Stimulated activated naive CD4-positive, alpha-beta T cell treated with Interleukin-2 at 50 U/mL for 16 hours (primary cell): ENCODE measurements at places on chromosomes 16 and 17.

- DNase-seq: no peak
These were observed 249.3 kb downstream of the CEP112 start for GRCh38 chr17:65942592-65942991.

DNA sequence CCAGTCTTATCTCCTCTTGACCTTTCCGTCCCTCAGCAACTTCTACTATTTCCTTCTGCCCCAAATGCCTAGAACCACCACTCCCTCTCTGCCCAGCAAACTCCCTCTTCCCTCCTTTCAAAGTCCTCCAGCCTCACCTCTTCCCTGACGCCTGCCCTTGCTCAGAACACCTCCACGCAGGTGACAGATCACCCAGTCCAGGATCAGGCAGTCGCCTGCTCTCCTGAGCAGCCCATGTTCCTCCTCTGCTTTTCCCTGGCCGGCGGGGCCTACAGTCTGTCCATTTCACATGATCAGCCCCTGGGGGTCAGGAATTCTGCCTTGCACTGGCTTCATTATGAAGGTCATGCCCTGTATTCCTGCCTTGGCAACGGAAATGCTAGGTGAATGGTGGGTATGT is 422 bp downstream of the CD300LF start:
- DNase-seq: no peak

GRCh38 chr17:41734949-41735313 is 488 bp upstream of the HAP1 start:
- DNase-seq: no peak

- peak; percentile 99 for DNase-seq
These were observed at the start of gene MARF1 for GRCh38 chr16:15643048-15643945. Gene MARF1, minus strand, starts transcription at chr16:15643154. Its CDS starts 3,921 bp downstream, at chr16:15639233.

DNA sequence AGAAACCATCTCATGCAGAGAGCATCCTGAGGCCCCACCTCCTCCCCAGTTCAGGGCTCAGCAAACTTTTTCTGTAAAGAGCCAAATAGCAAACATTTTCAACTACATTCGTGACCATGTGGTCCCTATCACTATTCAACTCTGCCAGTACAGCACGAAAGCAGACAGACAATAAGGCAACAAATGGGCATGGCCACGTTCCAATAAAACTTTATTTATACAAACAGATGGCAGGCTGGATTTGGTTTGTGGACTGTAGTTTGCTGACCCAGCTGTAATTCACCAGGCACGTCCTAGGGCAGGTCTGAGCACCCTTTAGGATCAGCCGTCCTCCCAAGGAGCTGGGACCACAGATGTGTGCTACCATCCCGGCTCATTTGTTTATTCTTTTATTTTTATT is 27.1 kb upstream of the GPRC5C start:
- no peak for DNase-seq

DNA sequence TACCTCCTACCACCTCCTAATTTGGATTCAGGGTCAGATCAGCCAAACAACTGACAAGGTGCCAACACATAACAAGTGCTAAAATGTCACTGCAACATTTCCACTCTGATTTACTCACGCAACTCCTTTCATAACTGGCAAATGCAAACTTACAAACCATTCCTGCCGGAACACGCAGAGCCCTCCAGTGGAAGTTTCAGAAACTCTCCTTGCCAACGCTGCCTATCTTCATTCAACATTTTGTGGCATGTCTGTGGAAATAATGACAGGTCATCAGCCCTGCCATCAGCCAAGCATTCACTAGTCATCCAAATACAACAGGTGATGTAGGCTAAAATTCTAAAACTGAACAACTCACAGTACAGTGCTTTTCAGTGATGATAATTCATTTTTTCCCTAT is 37.7 kb upstream of the OR3A1 start:
- no peak for DNase-seq

GRCh38 chr17:49079840-49080663 is 52.5 kb upstream of the B4GALNT2 start:
- no peak for DNase-seq

GRCh38 chr17:47810200-47810821 is 11.3 kb downstream of the OSBPL7 start:
- no peak for DNase-seq

DNA sequence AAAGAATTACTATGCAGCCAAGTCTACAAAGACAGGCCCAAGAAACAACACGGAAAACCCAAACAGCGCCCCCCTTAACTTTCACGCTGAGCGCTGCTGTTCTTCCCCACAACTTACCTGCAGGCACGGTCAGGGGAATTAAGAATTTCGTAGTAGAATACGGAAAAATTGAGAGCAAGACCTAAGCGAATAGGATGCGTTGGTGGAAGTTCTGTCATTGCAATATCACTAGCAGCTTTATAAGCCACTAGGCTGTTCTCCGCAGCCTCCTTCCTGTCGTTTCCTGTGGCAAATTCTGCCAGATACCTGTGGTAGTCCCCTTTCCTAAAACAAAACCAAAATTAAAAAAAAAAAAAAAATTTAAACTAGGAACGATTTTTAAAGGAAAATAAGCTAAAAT is 39.0 kb downstream of the YWHAE start:
- DNase-seq: peak; percentile 11

DNA sequence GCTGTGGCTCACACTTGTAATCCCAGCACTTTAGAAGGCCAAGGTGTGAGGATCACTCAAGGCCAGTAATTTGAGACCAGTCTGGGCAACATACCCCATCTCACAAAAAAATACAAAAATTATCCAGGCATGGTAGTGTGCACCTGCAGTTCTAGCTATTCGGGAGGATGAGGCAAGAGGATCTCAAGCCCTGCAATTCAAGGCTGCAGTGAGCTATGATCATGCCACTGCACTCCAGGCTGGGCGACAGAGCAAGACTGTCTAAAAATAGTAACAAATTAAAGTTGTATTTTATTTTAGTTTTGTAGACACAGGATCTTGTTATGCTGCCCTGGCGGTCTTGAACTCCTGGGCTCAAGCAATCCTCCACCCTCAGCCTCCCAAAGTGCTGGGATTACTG is 18.2 kb downstream of the USP31 start:
- no peak for DNase-seq

GRCh38 chr17:29683481-29683880 is 60.8 kb upstream of the CORO6 start:
- no peak for DNase-seq

DNA sequence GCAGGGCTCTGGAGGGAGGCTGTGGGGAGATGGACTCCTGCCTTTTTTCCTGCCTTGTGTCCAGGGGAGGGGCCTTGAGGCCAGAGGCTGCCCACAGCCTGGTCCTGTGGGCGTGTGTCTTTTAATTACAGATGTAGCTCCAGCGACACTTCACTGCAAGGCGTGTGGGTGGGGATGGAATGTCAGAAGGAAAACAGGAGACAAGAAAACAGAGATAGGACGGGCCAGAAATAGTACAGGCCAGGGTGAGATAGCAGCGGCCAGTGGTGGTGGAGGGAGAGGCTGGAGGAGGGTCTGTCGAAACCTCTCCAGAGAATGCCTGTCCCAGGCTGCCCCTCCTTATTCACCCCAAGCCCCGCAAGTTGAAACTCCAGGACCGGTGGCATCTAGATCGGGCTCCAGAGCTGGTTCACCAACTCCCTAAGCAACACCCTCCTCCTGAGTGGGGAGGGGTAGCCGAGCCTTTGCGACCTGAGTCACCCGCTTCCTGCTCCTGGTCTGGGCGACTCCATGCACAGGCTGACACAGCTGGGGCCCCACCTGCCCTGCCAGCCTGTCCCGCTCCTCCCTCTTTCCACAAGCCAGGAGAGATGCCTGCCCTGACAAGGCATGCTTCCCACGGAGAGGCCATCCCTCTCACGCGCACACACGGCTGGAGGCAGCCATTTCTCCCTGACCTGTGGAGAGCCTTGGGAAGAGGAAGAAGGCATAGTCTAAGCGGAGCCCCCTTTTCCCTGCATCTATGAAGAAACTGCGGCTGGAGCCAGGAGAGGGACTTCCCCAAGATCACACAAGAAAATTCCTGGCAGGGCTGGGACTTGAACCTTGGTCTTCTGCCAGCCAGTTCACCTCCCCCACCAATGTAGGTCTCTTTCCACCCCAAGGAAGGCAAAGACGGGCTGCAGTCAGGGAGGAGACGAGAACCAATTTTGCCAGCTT is 6.6 kb upstream of the JUP start:
- no peak for DNase-seq

DNA sequence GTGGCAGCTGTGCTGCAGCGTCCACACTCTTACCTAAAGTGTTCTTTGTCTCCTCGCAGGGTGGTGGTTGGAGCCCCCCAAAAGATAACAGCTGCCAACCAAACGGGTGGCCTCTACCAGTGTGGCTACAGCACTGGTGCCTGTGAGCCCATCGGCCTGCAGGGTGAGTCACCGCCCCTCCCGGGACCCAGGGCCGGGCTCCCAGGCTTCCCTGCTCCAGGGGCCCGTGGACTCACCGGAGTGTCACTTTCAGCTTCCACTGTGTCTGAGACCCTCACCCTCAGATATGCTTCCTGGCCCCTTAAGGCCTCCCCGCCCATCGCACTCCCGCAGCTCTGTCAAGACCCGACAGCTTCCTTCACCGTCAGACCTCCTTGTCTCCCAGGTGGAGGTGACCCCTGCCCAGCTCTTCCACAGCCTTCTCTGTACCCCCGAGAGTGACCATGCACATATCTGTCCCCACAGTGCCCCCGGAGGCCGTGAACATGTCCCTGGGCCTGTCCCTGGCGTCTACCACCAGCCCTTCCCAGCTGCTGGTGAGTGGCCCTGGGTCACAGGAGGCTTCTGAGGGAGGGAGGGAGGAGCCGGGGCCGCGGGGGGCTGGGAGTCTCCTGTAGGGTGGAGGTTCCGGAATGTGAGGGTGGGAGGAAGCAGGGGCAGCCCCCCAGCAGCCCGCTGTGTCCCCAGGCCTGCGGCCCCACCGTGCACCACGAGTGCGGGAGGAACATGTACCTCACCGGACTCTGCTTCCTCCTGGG is 1.8 kb downstream of the ITGAX start:
- no peak for DNase-seq

DNA sequence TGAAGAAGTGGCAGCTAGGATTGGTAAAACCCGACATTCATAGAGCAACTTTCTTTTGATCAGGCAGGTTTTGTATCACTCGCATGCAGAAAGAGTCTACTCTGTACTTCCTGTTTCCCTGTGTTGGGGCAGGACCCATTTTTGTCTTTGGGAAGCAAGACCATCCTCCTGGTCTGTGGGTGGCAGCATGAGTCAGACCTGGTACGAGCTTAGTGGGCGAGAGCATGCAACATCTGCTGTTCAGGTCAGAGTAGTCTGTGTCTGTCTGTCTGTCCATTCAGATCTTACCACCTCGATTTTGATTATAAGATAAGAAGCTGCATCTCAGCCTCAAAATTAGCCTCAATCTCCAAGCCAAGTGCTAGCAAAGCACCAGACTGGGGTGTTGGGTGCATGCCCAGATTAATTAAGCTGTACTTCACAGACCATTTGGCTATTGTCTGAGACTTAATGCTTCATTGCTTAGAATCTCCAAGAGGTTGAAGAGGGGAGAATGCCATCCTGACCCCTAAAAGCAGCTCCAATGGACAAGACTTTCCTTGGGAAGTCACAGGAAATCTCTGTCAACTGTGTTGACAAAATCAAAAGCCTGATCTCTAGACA is 110.9 kb downstream of the XYLT1 start:
- peak; percentile 66 for DNase-seq

DNA sequence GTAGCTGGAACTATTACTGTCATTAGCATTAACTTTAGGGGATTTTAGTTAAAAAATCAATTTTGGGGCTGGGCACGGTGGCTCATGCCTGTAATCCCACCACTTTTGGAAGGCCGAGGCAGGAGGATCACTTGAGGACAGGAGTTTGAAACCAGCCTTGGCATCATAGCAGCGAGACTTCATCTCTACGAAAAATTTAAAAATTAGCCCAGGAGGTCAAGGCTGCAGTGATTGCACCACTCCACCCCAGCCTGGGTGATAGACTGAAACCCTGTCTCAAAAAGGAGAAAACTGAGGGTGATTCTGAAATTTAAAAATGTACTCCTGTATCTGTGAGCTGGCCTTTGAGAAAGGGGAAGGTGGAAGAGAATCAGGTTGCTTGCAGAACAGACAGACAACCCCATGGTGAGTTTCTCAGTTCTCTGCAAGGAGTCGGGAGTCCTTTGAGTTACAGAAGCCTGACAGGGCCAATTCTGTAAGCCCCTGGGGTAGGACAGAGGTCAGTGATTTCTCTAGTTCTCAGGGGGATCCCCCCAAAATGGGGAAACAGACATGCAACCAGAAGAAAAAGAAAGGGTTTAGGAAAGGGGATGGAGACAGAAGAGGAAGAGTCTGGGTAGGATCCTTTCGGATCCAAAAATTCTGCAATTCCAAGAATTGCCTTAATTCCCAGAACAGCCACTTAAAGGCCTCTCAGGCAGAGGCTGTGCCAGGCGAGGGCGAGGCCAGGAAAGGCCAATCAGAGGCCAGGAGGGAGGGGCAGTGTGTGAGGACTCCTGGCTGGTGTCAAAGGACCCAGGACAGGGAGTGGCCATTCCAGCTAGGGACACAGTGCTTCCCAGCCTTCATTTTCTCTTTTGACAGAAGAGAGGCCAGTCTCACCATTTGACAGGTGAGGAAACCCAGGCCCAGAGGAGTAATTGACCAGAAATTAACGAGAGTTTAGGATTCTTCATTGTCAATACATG is 6.7 kb downstream of the NUPR1 start:
- no peak for DNase-seq

GRCh38 chr16:10791048-10791447 is 27.5 kb downstream of the TVP23A start:
- no peak for DNase-seq

DNA sequence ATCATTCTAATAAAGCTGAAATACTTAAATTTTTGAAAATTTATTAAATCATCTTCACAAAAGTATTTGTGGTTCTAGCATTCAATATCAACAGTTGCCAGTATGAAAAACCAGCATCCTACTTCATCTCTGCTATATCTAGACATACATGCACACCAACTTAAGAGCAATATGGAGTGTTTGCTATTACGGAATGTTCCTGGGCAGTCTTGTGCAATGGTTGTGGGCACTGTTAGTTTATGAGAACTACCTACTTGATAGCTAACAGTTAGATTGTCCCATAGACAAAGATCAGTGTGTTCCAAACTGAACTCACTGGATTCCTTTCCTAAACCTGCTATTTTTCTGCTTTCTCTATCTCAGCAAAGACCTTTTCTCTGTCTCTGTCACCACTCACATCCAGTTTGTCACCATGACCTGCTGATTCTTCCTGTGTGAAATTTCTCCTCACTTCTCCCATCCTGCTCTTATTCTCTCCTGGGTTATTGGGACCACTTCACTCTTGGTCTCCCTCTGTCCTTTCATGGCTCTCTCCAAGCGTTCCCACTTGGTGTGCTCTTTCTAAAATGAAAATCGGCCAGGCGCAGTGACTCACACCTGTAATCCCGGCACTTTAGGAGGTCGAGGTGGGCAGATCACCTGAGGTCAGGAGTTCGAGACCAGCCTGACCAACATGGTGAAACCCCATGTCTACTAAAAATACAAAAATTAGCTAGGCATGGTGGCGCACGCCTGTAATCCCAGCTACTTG is 27.7 kb downstream of the CNTROB start:
- DNase-seq: no peak
